ENCODE measurements at places on chromosomes 7 and 10.
A peak's percentile ranks its signal among the peaks of the same experiment; 100 is the strongest.

GRCh38 chr10:63319231-63319630 is 146.5 kb downstream of the JMJD1C start:
- no peak for DNase-seq

DNA sequence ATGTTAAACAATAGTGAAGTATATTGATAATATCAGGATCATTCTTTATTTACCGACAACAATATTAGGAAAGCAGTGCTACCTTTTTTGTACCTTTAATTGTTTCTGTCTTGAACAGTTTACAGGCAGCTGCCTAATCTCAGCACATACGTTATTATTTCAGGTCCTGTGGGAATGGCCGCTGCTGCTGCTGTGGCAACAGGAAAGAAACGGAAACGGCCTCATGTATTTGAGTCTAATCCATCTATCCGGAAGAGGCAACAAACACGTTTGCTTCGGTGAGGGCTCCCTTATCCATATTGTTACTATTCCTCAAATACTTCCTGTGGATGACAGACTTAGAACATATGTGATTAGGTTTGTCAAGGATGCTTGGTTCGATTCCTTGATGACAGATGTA is 59.7 kb downstream of the NRF1 start:
- no peak for DNase-seq

DNA sequence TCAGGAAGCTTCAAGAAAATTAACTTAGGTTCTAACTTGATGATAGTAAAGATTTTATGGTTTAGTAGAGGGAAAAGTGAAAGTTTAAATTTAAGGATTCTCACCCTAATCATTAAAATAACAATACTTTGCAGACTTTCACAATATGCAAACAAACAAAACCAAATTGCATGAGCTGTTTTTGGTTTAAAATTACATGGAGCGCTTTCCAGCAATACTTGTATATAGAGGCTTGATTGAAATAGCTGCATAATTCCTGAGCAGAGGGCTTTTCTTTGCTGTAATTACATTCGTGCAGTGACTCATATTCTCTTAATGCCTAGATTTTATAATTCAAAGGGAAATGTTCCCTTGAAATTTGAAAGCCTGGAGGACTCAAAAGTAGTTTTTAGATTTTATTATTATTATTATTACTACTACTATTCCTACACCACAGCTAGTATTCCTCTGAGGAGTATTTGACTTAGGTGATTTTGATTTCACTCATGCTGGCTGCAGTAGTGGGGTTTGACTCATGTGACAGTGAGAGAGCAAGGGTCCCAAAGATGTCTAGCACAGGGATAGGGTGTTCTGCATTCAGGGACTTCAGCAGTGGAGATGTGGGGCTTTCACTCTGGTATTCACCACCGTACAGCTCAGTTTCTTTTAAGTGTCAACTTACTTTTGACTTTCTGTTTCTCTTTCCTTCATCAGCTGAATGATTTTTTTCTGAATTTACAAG is 138.1 kb downstream of the ADAM22 start:
- DNase-seq = no peak

GRCh38 chr10:44947371-44948152 is 12.0 kb upstream of the RASSF4 start:
- DNase-seq = no peak

DNA sequence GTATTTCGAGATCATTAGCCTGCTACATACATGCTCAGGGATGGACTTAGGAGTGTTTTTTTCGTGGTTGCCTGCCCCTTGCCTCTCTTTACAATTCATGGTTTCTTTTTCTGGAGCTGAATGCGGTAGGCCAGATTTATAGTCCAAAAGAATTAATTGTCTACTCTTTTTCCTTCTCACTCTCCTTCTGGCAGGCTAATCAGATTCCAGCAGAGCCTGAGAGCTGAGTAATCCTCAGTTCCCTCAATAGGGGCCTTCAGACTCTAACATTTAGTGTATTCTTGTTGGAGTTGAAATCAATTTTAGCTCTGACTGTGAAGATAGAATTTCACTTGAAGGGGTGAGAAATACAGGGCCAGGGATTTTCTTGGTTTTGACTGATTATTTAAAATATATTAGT is 16.4 kb downstream of the SORCS3 start:
- peak; percentile 46 for DNase-seq

- no peak for DNase-seq
These were observed 172.6 kb downstream of the FGFR2 start for GRCh38 chr10:121425623-121426022.

All from AG10803 (cell line).